ENCODE measurements at places on chromosomes 7 and 10. TPM values are rescaled to one million over a fixed set of nuclear protein-coding genes. Genes with fewer than 3 reads are reported as not detected.

The ANKRD22 gene
- total RNA-seq = not detected

GRCh38 chr10:103739039-103739764 is 116.2 kb downstream of the SH3PXD2A start:
- no peaks in the 10 kb centered on the region for H3K4me1 ChIP-seq
- no peak overlapping the region for H3K4me3 ChIP-seq
- no peaks in the 10 kb centered on the region for H3K27me3 ChIP-seq
- no peak for DNase-seq
- no peak overlapping the region for H3K27ac ChIP-seq
- H3K36me3 ChIP-seq = no peaks in the 10 kb centered on the region

DNA sequence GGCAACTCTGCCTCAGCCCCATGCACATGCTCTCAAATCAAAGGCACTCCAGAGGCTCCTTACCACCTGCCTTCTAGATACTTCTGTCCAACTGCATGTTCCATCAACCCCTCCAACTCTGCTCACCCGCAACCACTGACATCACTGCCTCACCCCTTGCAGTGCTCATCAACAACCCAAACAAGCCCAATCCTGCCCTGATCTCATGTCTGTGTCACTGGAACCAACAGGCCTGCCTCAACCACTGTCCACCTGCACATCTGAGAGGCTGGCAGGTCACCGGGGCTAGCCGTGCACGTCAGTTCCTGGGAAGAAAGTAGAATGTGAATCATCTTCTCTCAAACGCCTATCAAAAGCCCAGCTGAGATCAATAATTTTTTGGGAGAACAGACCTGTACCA is 33.3 kb downstream of the CTBP2 start:
- H3K4me1 ChIP-seq = no peaks in the 10 kb centered on the region
- no peak overlapping the region for H3K27ac ChIP-seq
- H3K36me3 ChIP-seq = no peaks in the 10 kb centered on the region
- DNase-seq = no peak
- H3K27me3 ChIP-seq = peaks cover 11% of the 10 kb centered on the region

- no peak overlapping the region for H3K4me3 ChIP-seq
- H3K4me1 ChIP-seq = peaks cover 14% of the 10 kb centered on the region
- no peak for DNase-seq
- no peaks in the 10 kb centered on the region for H3K27me3 ChIP-seq
- no peak overlapping the region for H3K27ac ChIP-seq
Observed at GRCh38 chr10:50653142-50653541, 29.4 kb upstream of the SGMS1 start.

- H3K27ac ChIP-seq = no peak overlapping the region
- H3K4me3 ChIP-seq = no peak overlapping the region
- no peak for DNase-seq
- H3K36me3 ChIP-seq = no peaks in the 10 kb centered on the region
- no peaks in the 10 kb centered on the region for H3K4me1 ChIP-seq
Observed at GRCh38 chr10:1169186-1169885, 113.2 kb downstream of the WDR37 start.

DNA sequence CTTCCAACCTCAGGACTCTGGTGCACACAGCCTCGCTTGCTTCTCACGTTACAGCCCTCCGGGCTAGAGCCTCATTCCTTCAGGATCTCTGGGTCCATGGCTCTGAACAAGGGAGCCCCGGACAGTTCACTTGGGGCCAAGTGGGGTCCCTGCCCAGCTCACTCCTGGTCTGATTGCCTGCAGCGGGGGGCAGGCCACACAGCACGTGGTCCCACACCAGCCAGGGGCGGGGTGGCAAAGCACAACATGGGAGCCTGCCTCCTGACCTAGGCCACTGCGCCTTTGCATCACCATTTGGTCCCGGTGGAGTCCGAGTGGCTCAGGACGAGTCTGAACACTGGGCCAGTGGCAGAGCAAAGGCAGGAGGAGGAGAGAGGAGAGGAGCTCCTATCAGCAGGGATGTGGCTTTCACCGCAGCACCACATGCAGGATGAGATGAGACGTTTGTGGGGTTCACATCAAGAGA is 13.4 kb upstream of the CRYGN start:
- no peak overlapping the region for H3K27ac ChIP-seq
- H3K4me3 ChIP-seq = no peak overlapping the region
- no peaks in the 10 kb centered on the region for H3K36me3 ChIP-seq

DNA sequence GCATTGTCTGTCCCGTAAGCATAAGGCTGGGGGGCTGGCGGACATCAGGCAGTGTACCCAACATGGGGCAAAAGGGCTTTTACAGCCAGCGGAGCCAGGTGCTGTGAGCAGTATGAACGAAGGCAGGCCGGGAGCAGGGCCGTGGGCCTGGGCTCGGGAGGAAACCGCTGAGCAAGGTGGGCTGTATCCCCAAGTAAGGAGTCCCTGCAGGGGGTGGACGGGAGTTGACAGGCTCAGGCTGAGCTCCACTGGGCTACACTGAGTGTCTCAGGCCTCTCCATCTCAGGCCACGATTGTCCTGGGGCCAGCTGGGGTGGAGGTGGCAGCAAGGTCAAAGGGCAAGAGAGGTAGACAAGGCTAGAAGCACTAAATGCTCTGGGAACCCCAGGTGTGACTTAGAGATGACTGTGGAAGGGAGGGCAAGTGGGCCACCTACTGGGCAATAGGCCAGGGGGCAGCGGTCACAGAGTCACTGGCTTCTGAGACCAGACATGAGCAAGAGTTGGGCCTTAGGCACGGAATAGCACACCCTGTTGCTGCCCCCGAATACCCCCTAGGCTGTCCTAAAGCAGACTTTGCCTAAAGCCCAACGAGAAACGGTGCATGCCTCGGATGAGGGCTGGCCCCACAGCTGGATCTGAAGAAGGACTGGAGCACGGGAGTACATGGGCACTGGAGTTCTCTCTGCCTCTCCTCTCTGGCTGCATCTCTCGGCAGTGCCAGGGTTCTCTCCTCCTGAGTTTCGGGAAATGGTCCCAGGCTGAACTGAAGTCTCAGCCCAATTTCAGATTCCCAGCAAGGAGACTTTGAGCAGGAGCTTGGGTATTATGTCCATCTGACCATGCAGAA is 10.8 kb upstream of the RAMP3 start:
- H3K27me3 ChIP-seq = peaks cover 7% of the 10 kb centered on the region
- H3K27ac ChIP-seq = no peak overlapping the region
- H3K36me3 ChIP-seq = no peaks in the 10 kb centered on the region
- no peak for DNase-seq

- H3K27me3 ChIP-seq = no peaks in the 10 kb centered on the region
- no peak overlapping the region for H3K4me3 ChIP-seq
- H3K36me3 ChIP-seq = no peaks in the 10 kb centered on the region
Observed at GRCh38 chr7:3795781-3796180, 494.7 kb downstream of the SDK1 start.

GRCh38 chr10:86354761-86355540 is 11.6 kb downstream of the GRID1 start:
- no peaks in the 10 kb centered on the region for H3K4me1 ChIP-seq
- H3K36me3 ChIP-seq = no peaks in the 10 kb centered on the region
- H3K4me3 ChIP-seq = no peak overlapping the region
- peaks cover 4% of the 10 kb centered on the region for H3K27me3 ChIP-seq
- DNase-seq = no peak

- peak overlapping the region; percentile 57 for H3K4me3 ChIP-seq
- H3K27ac ChIP-seq = peak overlapping the region; percentile 91
- peaks cover 49% of the 10 kb centered on the region for H3K4me1 ChIP-seq
- peak; percentile 42 for DNase-seq
Observed at GRCh38 chr10:86411281-86411841, 44.8 kb upstream of the GRID1 start.

Measured in activated naive CD8-positive, alpha-beta T cell treated with anti-CD3 and anti-CD28 coated beads for 36 hours (primary cell).